ENCODE measurements at places on chromosomes 5 and 9.

DNA sequence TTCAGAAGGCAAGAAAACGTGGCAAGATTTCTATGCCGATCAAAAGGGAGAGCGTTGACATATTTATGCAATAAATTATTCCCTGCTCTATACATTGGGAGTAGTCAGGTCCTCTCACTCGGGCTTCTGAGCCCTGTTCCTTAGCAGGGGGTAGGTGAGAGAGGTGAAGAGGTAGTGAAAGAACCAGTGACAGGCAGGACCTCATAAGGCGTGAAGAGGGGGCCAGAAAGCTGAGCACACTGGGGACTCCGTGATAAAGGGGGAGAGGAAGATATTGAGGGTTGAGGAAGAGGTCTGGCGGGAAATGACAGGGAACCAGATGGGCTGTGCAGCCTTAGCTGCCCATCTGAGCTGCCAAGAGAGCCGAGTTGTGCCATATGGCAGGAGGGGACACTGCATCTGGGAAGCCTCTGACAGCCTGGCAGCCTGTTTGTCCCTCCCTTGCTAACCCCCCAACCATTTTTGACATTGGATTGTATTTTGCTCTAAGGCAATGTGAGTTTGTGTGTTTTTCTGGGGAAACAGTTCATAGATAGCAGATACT is 782 bp upstream of the CDC20B start:
- no peak for DNase-seq

GRCh38 chr9:20601292-20601691 is 21.0 kb downstream of the MLLT3 start:
- no peak for DNase-seq

GRCh38 chr5:52798938-52799337 is 11.2 kb downstream of the ITGA1 start:
- DNase-seq: no peak

- DNase-seq: peak; percentile 88
Measured at GRCh38 chr5:177599731-177600507, at the start of gene B4GALT7. B4GALT7 (plus strand) TSS chr5:177600132; CDS start chr5:177600211, 79 bp downstream.

- peak; percentile 71 for DNase-seq
Measured at GRCh38 chr9:129497005-129497812, 123.7 kb downstream of the C9orf50 start.

- DNase-seq: peak; percentile 92
Measured at GRCh38 chr9:100714372-100715099, 136.7 kb downstream of the CAVIN4 start.

- peak; percentile 45 for DNase-seq
Measured at GRCh38 chr5:112923148-112923917, 1.3 kb upstream of the REEP5 start.
